Activated CD4-positive, alpha-beta memory T cell treated with anti-CD3 and anti-CD28 coated beads for 36 hours (primary cell): ENCODE measurements at places on chromosomes 5 and 9. TPM values are rescaled to one million over a fixed set of nuclear protein-coding genes. Genes with fewer than 3 reads are reported as not detected.

DNA sequence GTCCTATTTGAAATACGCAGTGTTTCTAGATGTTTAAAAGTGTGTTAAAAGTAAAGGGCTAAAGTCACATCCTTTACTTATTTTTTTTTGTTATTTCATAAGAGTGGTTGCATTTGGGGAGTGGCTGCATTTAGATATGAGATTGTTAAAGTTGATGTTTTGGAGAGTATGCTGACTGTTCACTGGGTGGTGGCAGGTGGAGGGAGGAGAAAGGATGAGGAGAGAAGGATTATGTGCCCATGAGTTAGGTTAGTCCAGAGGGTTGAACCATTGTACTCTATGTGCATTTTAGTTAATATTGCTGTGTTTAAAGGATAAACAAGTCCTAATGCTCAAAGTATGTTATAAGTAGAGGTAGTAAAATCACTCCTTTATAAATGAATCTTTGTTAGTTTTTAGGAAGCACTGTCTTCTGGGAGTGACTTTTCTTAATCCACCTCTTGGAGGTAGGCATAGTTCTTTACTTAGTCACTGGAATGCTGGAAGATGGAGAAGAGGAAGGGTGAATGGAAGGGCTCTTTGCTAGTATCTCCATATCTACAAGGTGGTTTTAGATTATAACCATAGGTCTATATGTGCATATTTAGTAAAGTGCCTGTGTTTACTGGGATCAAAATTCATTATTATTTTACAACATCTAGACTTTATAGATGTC, 332.3 kb downstream of the NPR3 start:
- DNase-seq: no peak

DNA sequence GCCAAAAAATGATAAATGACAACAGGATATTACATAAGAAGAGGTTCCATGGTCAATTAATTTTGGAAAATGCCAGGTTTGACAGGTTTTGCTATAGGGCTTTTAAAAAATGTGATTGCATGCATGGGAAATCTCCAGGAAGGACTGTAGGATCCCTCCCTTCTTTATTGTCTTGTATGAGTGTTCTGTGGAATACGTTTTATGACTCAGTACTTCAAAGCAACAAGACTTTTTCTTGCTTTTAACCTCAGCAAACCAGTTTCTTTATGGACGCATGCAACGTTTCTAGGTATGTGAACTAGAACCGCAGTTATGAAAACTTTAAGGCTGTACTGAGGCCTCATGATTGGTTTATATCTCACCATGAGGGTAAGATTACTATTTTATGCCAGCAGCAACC, 76.6 kb upstream of the NTRK2 start:
- no peak for DNase-seq

DNA sequence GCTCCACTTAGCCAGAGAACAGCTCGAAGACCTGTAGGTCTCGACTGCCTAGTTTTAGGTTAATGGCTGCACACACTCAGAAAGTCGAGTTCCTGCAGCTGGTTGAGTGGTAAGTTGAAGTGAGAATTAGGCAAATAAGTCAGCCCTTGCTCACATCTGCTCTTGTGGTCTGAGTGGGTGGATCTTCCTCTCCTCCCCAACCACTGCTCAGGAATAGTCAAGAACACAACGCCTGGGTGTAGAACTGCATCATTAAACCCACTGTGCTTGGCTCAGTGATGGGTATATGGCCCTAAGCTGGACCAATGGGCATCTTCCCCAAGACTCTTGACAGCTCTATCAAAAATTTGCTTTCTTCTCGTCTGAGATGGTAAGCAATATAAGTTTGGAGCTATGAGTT, 20.9 kb upstream of the ADAM19 start:
- DNase-seq: peak; percentile 83

DNA sequence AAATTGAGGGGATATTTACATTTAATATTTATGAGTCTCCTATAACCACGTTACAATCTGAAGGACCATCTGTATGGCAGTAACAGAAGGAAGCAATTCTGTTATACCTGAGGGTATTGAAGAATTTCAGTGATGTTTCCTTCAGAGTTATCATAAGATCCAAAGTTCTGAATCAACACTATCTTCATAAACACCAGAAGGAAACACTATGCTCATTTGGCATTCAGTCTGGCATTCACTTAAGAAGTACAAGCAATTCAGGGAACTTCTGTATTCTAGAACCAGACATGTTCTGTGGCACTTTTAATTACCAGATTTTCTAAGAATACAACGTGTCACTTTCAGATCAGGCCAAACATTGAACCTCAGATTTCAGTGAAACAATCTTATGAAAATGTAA, 9.6 kb downstream of the DAB2 start:
- no peak for DNase-seq

DNA sequence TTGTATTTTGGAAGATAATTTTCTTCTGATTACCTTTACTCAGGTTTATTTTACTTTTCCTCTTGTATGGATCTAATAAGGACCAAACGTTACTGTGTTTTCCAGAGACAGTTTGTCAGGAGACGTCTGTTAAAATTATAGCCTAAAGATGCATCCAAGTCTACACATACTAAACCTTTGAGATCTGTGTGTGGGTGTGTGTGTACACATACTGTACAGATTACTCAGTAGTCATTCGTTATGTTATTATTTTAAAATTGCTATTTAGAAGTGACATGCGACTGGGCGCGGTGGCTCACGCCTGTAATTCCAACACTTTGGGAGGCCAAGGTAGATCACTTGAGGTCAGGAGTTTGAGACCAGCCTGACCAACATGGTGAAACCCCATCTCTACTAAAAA, 51.6 kb upstream of the CNTLN start:
- no peak for DNase-seq

DNA sequence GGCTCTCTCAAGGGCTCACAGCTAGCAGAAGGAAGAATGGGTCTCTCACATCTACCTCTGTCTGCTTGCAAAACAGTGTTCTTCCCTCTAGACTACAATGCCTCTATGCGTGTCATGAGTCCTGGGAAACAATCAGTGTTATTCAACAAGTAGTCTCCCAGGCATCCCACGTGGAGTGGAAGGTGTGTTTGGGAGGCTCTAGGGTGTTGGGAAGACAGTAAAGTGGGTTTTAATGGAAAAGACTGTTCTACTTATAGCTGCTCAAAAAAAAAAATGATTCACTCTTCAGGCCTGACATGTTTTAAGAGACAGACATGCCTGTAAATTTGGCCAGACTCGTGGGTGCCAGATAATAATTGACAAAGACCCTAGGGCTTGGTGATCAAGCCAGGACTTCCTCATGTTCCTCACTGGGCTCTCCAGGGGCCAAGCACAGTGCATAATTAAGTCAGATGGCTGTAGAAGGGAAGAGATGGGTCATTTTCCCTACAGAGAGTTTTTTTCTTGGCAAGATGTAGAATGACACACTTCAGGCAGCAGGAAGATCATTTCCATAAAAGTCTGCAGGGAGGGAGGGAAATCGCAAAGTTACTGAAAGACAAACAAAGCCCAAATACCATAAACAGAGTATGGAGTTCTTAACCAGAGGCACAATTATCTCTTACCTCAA, 246.4 kb downstream of the ACTL7B start:
- DNase-seq: no peak

- DNase-seq: no peak
These were observed 51.1 kb upstream of the COL5A1 start for GRCh38 chr9:134590240-134591081.

DNA sequence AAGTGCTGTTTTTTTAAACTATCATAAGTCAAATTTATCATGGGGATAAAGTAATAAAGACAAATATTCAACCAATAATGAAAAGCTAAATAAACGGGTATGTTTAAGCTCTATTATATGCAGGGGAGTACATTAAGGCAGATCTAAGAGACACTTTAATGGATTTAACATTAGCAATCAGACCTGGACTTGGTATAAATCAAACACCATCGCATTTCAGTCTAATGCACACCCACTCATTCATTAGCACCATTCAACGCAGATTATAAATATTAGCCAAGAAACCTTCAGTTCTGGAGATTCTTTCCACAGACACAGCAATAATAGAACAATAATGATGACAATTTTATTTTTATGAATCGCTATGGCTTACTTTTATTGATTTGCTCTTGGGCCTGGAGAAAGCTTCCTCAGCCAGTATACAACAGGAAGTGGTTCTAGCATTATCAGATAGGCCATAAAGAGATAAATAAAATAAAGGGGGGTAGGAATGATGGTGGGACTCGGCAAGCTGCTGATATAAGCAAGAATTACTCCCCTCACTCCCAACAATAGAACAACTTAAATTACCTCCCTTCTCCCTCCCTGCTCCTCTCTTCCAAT, 172.2 kb downstream of the PSAT1 start:
- DNase-seq: no peak

DNA sequence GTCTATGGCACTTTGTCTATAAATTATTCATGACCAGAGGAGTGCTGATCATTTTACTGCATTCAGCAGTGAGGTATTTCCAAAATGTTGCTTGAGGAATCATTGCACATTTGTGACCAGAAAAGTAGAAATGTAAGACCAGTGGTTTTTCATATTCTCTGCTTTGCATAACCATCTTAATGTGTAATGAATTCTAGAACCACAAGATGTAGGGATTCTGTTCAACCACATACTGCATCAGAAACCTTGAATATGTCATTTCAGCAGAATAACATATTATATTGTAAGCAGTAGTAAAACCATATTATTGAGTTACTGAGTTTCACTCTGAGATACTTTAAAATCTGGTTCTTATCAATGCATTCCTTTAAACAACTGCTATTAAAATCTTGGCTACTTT, 1243.4 kb downstream of the MAT2B start:
- DNase-seq: no peak

DNA sequence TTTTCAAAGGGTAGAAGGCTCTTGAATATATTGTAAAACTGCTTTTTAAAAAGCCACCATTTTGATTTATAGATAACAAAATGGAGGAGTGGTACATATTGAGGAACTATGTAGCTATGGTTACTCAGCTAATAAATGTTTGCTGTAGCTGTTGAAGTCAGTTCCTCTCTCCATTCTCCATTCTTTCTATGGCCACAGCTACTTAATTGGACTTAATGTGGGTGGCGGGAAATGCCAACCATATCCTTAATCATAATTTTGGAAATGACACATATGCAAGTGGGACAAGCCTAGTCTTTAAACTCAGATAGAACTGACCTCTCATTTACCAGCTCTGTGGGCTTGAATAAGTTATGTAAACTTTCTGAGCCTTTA, 10.6 kb downstream of the CDKN2A start:
- no peak for DNase-seq

GRCh38 chr9:126335837-126336735, 9.5 kb downstream of the MVB12B start:
- no peak for DNase-seq

- DNase-seq: no peak
These were observed 313 bp downstream of the LCN12 start for GRCh38 chr9:136952321-136952850.

PCDHB7 gene
- total RNA-seq: not detected

IL33 gene
- not detected for total RNA-seq

HMHB1 gene
- not detected for total RNA-seq
